ENCODE measurements at places on chromosomes 3 and 15.
A peak's percentile ranks its signal among the peaks of the same experiment; 100 is the strongest.

GRCh38 chr15:51267703-51268083 lies 70.7 kb downstream of the CYP19A1 start:
- no peak for DNase-seq

DNA sequence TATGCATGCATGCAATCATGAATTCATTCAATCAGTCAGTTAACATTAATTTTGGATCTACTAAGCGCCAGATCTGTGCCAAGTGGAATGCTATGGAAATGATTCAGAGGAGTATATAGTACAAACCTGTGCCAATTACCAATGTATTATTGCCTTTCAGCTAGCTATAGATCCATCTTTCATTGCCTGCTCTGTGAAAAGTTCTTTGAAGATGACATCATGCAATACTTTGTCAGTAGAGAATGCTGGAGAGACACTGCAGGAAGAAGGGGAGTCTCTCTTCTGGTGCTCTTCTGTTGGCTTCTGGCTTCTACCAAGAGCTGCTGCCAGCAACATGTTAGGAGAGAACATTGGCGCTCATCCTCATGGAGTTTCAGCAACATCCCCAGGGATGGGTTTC lies 81.0 kb upstream of the LMCD1 start:
- no peak for DNase-seq

- no peak for DNase-seq
These were observed 97.9 kb upstream of the UNC13C start for GRCh38 chr15:53880357-53880756.

DNA sequence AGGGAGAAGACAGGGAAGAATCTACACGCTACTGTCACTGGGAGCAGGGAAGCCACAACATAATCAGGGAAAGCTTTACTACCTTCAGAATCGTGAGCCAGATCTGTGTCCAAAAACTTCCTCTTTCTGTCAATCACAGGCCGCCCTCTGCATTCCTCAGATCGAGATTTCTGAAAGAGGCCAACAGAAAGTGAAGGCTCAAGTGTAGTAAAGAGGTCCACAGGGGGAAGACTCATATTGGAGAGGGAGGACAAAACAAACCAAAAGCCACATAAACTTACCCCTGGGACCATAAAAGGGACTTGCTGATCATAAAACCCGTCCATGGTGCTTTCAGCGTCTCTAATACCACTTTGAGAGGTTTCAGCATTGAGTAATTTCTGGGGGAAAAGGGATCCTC lies 3.3 kb downstream of the ETV5 start:
- DNase-seq, result peak; percentile 41

DNA sequence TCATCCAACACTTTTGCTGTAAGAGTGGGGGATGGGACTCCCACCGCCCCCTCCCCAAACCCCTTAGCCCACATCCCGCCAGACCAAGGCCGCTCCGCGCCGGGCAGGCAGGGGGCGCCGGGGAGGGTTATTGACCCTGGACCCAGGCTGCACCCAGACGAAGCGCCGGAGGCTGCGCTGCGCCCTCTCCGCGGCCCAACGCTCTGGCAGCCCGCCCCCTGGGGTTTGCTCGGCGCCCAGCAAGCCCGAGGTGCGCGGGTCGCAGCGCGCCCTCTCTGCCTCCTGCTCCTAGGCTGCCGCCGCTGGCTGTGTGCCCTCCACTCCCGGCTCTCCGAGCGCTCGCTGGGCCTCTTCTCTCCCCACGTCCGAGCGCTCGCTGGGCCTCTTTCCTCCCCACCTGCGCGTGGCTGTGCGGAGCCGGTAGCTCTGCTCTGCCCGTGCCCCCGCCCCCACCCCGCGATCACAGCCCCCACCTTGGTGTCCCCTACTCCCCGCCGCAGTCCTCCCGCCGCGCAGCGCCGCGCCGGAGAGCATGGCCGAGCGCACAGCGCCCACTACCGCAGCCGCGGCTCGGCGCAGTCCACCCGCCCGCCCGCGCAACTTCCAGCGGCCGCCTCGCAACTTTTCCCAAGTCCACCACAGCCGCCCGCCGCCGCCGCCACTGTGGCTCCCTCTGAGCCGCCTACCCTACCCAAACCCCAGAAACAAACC lies 1.2 kb downstream of the MECOM start:
- peak; percentile 34 for DNase-seq

DNA sequence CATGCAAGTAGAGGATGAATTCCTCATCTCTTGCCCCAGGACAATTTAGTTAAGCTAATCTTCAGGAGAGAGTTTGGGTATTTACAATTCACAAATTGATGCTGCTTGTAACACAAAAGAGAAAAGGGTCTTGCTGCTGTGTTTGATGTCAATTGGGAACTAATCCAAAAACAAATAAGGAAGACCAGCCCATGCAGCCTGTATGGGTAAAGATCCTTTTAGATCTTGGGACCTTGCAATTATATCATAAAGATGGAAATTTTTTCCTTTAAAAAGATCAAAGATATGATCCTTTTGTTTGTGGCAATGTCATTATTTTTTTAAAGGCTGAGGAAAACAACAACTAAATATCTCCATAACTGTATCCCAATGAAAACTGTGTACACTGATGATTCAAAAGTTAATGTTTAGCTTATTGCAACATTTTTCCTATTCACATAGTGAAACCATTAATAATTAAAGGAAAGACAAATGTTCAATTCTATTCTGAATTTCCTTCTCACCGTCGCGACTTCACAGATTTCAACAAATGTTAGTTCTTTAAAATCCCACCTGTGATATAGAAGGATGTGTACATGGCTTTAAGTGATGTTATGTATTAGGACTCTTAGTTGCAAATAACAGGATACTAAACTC lies 40.2 kb downstream of the TMEM212 start:
- DNase-seq, result no peak

DNA sequence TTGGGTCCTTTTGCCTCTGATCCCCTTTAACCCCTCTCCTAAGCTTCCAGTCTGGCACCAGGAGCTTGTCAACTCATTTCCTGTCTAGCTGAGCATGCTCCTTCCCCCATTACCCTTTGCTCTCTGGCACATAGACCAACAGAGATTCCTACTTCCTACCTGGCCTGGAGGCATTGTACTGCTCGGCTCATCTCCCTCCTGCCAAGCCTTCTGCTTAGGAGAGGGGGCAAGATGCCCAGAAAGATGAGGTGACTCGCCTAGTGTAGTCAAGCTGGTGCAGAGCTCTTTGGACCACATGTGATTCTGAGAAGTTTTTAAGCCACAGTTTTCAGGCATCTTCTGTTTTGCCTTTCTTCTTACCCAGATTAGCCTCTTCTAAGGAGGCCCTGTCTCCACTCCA lies 95.4 kb downstream of the ZNF621 start:
- DNase-seq, result no peak

DNA sequence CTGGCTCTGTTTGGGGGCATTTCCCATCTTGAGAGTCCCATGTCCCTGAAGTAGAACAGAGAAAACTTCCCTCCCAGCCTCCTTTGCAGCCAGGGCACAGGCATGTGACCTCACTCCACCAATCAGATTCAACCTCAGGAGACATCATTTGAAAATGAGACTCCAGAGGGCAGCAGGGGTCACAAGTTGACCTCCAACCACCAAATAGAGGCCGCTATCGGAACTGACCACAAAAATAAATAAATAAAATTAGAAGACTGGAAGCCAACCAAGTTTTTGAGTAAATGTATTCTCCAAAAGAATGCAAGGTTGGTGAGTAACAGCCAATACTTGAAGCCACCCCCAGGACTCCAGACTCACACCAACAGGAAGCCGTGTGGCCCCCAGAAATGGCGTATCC lies 106.5 kb downstream of the CHSY1 start:
- no peak for DNase-seq

DNA sequence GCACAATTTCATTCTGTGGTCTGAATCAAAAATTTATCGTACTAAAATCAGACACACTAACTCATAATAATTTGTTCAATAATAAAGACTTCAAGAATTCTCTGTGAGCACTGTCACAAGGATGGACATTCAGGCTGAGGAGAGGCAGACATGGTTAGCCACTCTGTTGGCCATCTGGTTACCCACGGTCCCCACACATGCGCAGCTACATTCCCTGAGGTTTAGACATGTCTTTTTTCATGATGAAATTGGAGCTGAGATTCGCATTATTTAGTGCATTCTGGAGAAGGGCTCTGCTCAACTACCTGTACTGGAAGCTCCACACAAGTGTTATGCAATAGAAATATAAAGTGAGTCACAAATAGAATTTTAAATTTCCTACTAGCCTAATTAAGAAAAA lies 156.9 kb downstream of the SUCNR1 start:
- DNase-seq, result no peak

DNA sequence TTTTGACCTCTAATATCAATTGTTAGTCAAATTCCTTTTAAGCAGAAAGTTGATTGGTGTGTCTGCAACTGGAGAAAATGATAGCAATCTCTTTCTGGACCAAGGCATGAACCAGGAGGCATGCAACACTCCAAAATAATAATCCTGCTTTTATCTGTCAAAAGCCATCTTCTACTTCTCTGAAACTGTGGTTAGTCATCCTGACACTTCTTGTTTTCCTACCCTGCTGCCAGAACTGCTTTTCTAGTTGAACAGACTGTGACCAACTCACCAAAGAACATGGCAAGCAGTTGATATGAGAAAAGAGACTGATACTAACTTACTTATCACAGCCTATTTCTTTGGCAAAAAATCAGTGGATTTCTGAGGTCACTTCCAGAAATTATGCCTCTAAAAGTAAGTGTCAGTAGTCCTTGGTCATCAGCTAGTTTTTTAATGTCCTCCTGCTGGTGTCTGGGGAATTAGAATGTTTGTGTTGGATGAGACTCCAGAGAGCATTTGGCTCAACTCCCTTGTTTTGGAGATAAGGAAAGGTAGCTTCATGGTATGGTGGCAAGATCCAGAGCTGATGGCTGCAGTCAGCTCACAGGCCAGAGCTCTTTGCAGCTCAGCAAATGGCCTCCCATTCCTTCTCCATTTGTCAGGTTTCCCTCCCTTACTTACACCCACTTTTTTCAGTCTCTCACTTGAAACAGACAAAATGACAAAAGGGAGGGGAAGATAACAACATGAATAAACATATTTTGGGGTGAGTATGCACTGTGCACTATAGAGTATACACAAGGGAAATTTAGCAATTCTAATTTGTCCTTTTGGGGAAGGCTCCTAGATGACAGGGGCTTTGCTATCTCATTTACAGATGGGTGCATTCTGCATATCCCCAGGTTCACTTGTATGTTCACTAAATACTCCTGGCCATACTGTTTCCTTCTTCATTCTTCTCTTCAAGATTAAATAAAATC lies 7.0 kb downstream of the CRYGS start:
- DNase-seq, result peak; percentile 46

GRCh38 chr3:36193448-36193847 lies 186.9 kb upstream of the STAC start:
- peak; percentile 30 for DNase-seq

DNA sequence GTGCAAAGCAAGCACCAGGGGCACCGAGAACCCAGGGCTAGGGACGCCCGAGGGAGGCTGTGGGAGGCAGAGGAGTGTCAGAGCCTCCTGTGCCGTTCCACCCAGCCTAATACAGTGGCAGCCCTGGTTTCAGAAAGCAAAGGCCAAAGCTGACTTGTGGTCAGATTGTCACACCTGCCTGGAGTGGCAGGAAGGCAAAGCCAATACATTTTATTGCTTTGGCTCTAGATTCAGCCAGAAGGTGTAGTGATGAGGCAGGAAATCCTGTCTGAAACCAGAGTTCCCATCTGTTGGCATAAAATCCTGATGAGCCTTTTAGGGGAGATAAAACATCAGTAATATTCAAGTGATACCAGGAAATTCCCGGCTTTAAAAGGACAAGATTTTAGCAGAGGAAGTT lies 168.3 kb downstream of the SLCO3A1 start:
- no peak for DNase-seq

- DNase-seq, result peak; percentile 54
These were observed 709.4 kb upstream of the NR2F2 start for GRCh38 chr15:95620934-95621579.

GRCh38 chr15:58951388-58952007 lies 18.0 kb upstream of the SLTM start:
- no peak for DNase-seq

DNA sequence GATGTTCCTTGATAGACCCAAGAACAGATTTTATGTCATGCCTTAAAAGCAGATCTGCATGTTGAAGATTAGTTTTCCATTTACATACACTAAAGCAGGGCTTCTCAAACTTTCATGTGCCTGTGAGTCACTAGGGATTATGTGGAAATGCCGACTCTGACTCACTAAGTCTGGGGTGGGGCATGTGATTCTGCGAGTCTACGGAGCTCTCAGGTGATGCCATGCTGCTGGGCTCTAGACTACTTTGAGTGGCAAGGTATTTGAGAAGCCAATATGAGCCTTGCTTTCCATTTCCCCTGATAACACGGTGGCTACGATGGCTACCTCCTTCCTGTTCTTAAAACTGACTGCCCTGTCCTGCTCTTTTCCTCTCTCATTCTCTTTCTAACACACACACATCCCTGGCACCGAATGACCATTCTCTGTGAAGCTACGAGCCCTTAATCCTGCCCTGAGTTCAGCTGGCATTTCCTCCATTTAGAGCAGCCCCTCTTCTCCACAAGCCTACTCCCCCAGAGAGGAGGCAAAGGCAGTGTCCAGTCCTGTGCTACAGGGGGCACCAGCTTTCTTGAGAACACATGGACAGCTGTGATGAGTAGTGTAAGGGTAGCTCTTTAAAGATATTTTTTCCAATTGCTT lies 39.7 kb upstream of the PYGO1 start:
- DNase-seq, result peak; percentile 85

- no peak for DNase-seq
These were observed 73.6 kb downstream of the HMG20A start for GRCh38 chr15:77494073-77494867.

DNA sequence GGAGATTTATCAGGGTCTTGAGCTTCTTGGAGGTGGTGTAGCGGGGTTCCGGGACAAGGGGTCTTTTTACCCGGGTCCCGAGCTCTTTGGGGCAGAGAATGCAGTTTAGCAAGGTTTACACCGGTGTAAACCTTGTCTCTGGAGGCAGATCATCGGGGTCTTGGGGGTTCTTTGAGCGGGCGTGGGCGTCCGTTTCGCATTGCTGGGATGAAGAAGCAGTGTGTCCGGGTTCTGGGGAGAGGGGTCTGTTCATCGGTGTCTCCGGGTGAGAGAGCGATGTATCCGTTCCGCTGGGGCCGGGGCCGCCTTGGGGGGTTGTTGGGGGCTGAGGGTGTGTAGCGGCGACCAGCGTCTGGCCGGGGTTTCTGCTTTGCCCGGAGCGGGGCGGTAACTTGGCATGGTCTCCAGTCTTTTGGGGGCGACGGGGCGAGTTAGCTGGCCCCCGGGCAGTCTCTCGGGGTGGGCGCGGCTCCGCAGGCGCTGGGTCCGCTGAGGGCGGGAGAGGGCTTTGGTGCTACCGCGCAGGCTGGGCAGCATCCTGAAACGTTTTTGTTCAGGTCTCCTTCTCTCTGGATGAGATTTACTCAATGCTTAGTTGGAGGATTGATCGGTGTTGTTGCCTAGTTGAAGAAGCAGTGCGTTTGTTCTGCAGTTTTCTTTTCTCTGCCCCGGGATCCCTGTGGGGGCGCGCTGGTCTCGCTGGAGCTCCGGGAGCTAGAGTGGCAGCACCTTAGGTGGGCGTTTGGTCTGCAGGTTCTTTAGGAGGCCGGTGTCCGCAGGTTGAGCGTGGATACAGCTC lies 843 bp downstream of the GLCE start:
- peak; percentile 13 for DNase-seq

DNA sequence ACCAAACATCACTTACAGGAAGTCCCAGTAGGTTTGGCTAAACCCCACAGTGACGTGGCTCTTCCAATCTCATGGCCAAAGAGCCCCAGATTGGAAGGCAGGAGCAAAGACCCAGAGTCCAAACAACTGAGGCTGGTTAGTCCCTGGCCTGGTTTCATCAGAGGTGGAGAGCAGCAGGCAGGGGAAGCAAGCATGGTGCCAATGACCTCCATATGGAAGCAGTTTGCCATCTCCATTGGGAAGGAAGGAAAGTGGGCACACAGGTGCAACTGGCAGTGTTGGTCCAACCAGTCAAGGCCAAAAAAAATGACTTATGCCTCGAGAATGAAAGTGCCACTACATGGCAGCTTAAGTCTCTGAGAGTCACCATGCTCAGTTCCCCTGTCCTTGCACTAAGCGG lies 175.9 kb downstream of the NTRK3 start:
- DNase-seq, result no peak
